ENCODE measurements at places on chromosomes 7 and 10. TPM values are rescaled to one million over a fixed set of nuclear protein-coding genes. Genes with fewer than 3 reads are reported as not detected.

GRCh38 chr10:93718937-93719725, 16.7 kb upstream of the FRA10AC1 start:
- DNase-seq, result no peak
- no peak overlapping the region for H3K4me3 ChIP-seq
- H3K36me3 ChIP-seq, result no peaks in the 10 kb centered on the region
- peaks cover 16% of the 10 kb centered on the region for H3K27me3 ChIP-seq
- H3K4me1 ChIP-seq, result peaks cover 6% of the 10 kb centered on the region
- no peak overlapping the region for H3K27ac ChIP-seq

DNA sequence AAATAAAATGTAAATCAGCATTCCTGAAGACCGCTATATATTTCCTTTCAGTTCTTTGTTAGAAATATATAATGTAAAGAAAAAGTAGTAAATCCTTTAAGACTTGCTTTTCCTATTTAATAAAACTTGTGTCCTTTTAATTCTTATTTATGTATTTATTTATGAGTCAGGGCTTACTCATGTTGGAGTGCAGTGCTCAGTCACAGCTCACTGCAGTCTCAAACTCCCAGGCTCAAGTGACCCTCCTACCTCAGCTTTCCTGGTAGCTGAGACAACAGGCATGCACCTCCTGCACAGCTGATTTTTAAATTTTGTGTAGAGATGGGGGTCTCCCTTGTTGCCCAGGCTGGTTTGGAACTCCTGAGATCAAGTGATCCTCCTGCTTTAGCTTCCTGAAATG, 724.5 kb downstream of the ANKRD7 start:
- H3K4me3 ChIP-seq, result no peak overlapping the region
- no peaks in the 10 kb centered on the region for H3K36me3 ChIP-seq
- DNase-seq, result no peak
- no peak overlapping the region for H3K27ac ChIP-seq

- no peak for DNase-seq
- H3K36me3 ChIP-seq, result peaks cover 19% of the 10 kb centered on the region
- peak overlapping the region; percentile 95 for H3K4me3 ChIP-seq
- H3K27ac ChIP-seq, result peak overlapping the region; percentile 97
- no peaks in the 10 kb centered on the region for H3K27me3 ChIP-seq
Measured at GRCh38 chr7:39623732-39624441, 515 bp downstream of the RALA start.

DNA sequence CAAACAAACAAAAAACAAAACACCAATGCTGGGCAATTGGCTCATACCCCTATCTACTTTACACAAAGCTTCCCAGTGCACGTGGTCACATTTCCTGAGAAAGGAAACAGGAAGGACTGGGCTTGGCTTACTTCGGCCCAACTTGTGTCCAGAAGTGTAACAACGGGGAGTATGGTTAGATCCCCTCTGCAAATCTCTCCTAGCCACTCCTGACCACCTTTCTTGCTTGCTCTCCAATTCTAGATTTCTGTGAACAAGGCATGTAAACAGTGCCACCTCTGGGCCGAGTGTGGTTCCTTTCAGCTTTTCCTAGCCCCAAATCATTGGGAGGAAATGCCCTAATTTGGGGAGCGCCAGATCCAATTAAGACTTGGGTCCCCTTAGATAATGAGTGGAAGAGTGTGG, 21.0 kb upstream of the FRAT2 start:
- DNase-seq, result no peak
- H3K4me3 ChIP-seq, result no peak overlapping the region
- no peak overlapping the region for H3K27ac ChIP-seq
- no peaks in the 10 kb centered on the region for H3K27me3 ChIP-seq
- no peaks in the 10 kb centered on the region for H3K4me1 ChIP-seq

- no peak overlapping the region for H3K27ac ChIP-seq
- H3K36me3 ChIP-seq, result no peaks in the 10 kb centered on the region
- no peak for DNase-seq
- H3K27me3 ChIP-seq, result no peaks in the 10 kb centered on the region
- H3K4me1 ChIP-seq, result peaks cover 3% of the 10 kb centered on the region
Measured at GRCh38 chr7:136133551-136133950, 156.4 kb upstream of the MTPN start.

DNA sequence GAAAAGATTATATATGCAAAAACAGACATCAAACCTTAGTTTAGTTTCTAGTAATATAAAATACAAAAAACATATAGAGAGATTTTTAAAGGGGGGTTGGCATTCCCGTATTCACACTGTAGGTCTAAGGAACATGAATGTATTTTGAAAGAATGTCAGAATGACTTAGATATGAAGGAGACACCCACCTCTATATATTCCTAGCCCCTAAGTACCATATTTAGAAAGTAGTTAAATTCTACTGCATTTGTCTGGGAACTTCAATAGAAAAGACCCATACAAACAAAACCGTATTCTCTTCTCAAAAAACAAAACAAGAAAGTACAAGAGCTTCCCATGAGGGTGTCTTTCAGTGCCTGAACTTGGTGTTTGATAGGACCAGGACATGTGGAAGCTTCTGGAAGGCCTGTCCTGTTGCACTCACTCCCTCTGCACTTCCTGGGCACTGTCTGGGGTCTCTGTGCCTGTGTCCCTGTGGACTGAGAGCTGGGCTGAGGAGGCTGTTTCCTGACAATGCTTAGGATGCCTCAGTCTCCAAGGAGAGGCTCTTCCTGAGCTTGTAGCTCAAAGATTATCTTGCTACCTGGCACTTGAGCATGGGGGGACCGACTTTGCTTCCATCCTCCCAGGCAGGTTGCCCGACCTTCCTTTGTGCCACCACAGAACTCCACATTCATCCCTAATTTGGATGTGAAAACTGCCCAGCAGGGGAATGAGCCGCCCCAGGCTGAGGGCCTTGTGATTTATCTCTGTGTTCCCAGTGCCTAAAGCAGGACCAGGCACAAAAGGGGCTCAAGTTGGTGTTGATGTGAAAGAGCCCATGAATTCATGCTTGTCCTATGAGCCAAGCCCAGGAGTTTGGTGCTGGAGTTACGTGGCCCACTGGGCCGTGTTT, 44.4 kb upstream of the KLF6 start:
- no peaks in the 10 kb centered on the region for H3K36me3 ChIP-seq
- DNase-seq, result no peak
- H3K27me3 ChIP-seq, result no peaks in the 10 kb centered on the region
- peak overlapping the region; percentile 93 for H3K27ac ChIP-seq
- H3K4me1 ChIP-seq, result peaks cover 57% of the 10 kb centered on the region
- H3K4me3 ChIP-seq, result peak overlapping the region; percentile 58

DNA sequence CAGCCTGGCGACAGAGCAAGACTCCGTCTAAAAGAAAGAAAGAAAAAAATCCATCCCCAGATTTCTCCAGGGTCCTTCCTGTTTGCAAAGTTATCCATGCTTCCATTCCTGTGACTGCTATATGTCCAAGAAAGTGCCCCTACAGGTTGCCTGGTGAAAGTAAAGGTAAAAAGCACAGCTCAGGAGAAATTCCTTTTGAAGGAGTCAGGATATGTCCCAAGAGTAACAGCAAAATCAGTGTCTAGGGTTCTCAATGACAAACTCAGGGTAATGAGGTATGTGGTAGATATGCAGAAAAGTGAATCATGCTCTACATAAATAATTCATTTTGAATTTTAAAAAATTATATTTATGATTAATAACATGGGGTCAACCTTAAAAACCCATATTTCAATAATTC, 91.5 kb downstream of the CTTNBP2 start:
- no peak overlapping the region for H3K4me3 ChIP-seq
- H3K4me1 ChIP-seq, result no peaks in the 10 kb centered on the region

DNA sequence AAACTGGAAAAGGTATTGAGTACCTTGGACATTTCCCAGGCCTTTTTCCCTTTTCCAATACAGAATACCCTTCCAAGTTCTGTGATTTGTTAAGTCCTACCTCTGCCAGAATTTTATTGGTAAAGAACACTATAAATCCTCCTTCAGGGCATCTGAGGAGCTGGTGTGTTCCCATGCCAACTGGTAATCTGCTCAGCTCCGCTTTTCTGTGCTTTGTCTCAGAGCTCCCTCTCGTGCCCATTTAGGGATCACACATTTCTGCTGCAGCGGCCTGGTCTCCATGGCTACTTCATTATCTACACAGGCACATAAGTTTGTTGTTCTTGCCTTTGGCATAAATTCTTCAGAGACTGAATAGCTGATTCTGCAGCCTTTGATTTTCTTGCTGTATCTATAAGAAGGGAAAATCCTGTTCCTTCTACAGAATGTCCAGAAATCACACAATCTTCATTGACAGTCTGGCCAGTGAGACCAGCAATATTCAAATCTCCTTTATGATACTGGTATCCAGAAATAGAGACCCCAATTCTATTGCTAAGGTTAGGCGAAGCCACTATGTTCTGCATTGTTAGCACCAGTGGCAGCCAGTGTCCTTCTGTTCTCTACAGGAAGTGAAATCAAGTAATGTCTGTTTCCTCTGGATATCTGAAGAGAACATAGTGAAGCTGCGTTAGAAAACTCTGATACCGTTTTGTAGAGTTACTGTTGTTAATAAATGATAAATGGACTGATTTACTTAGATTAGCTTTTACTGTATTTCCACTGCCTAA, 51.9 kb downstream of the DENND11 start:
- H3K27ac ChIP-seq, result peak overlapping the region; percentile 44
- DNase-seq, result no peak
- H3K4me3 ChIP-seq, result no peak overlapping the region
- H3K4me1 ChIP-seq, result peaks cover 22% of the 10 kb centered on the region

Gene FAM180A
- not detected for total RNA-seq

Gene HOXA6
- total RNA-seq, result not detected

Gene ADRA2A
- total RNA-seq, result not detected

Gene NUP205
- total RNA-seq, result 110 TPM
